ENCODE measurements at places on chromosomes 2 and 18. TPM values are rescaled to one million over a fixed set of nuclear protein-coding genes. Genes with fewer than 3 reads are reported as not detected.

EIF5B gene
- 9.6 TPM for total RNA-seq

PDE11A gene
- total RNA-seq = not detected

GALNT3 gene
- 0.84 TPM for total RNA-seq

PDE6D gene
- total RNA-seq = 43.0 TPM

RND3 gene
- total RNA-seq = 42.9 TPM

DSEL gene
- total RNA-seq = 18.0 TPM

PRKAG3 gene
- total RNA-seq = not detected

NBAS gene
- total RNA-seq = 36.7 TPM

RANBP2 gene
- 26.4 TPM for total RNA-seq

MROH2A gene
- total RNA-seq = not detected
